Anterior cingulate cortex (tissue), 58 donors: ENCODE measurements at places on chromosomes 7 and 10.

DNA sequence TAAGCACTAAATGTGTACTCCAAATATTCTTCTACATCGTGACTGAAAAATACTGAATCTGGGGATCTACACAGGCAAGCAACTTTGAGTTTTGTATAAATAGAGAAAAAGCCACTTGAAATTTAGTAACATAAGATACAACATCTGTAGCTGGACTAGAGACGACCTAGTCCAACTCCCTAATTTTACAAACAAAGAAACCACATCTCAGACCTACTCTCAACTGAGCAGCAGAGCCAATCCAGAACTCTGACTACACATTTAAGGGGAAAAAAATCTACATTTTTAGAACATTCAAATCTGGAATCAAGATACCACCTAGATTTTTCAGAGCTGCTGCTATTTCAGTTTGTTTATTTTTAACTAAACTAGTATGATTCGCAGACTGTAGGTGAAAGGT lies 88.9 kb downstream of the CABCOCO1 start:
- no peak for DNase-seq

DNA sequence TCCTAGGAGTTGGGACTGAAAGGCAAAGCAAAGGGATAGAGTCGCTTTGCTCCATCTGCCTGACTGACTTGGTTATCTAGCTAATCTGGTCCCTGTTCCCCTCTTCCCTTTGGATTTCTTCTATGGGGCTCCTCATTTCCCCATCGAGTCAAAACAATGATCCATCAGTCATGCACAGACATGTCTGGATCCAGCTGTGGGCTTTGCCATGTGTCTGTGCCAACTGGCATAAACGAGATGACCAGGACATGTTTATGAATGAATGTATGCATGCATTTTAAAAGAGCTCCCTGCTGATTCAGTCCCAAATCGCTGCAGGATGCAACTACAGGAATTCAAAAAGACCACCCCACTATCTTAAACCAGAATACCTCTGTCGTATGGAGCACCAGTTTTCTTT lies 122.0 kb downstream of the ARL4A start:
- no peak for DNase-seq

DNA sequence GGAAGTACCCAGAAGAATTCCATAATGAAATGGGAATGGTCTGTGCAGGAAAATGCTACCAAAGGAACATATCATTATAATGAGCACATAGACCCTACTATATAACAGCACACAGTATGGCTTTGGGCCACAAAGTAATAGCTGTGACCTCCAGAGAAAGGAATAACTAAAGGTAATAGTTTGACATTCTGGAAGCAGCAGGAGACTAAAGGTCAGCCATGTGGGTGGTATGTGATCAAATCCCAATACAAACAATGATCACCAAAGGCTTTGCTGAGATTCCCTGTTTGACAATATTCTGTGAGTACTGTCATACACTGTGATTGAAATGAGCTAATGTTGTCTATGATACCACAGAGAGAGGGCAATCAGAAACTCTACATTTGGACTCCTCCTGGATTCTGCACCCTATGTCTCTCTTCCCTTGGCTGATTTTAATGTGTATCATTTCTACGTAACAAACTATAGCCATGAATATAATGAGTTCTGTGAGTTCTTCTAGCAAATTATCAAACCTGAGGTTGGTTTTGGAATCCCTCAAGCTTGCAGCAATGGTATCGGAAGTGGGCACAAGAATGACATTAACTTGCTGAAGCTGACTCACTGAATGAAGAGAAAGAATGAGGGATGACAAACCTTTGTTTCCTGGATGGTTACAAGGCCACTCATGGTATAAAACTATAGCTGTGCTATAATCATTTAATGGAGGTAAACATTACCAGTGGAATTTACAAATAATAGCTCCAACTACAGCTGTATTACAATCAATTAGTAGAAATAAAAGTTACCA lies 99.6 kb downstream of the JMJD1C start:
- no peak for DNase-seq

- no peak for DNase-seq
These were observed 88.9 kb downstream of the WDFY4 start for GRCh38 chr10:48773580-48773979.

GRCh38 chr7:101964680-101965452 lies 147.4 kb downstream of the CUX1 start:
- DNase-seq = no peak

- peak; percentile 63 for DNase-seq
These were observed 609 bp downstream of the DOCK4 start for GRCh38 chr7:112205343-112206237.

DNA sequence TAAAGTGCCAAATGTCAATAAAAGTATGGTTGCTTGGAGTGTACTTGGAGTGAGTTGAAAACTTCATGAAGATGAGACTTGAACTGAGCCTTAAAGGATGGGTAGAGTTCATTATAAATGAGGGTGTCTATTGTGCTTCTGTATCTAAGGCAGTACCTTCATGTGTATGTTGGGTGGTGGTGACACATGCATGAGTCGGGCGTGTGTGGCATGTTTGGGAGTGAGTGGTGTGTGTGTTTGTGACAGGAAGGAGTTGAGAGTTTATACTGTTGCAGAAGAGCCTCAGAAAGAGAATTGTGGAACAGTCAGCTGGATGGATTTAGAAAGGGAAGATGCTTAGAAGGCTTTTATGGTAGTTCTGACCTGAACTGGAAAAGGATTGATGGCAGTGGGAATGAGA lies 6.0 kb upstream of the ZRANB1 start:
- no peak for DNase-seq

DNA sequence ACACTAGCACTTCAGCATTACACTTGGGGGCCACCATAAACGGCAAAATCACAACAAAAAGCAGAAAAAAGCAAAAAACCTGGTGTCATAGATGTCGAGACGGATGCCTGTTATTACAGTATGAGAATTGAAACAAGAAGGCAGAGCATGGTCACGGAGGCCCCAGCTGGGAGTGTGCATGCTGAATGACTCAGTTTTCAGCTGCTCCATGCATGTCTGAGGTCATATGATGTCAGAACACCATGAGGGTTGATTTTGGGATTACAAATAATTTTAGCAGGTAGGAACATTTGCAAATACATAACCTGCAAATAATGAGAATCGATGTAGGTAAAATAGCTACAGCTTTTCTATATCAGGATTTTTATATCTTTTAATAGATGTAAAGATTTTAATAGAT lies 19.1 kb downstream of the ZMYND11 start:
- DNase-seq = no peak

DNA sequence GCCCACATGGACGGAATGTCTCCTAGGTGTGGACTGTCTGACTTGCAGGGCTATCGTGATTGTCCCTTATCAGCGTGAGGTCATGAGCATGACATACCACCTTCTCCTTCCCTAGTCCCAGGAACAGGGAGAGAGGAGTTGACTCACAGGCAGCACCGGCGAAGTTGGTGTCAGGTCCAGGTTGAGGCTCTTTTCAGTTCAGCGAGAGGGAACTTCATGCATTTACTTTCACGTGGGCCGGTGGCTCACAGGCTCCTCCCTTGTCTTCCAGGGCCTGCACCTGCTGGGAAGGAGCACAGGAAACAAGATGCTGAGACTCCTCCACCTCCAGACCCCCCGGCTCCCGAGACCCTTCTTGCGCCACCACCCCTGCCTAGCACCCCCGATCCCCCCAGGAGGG lies 46.1 kb downstream of the PROSER2 start:
- DNase-seq = no peak
